ENCODE measurements at places on chromosomes 3 and 15.

DNA sequence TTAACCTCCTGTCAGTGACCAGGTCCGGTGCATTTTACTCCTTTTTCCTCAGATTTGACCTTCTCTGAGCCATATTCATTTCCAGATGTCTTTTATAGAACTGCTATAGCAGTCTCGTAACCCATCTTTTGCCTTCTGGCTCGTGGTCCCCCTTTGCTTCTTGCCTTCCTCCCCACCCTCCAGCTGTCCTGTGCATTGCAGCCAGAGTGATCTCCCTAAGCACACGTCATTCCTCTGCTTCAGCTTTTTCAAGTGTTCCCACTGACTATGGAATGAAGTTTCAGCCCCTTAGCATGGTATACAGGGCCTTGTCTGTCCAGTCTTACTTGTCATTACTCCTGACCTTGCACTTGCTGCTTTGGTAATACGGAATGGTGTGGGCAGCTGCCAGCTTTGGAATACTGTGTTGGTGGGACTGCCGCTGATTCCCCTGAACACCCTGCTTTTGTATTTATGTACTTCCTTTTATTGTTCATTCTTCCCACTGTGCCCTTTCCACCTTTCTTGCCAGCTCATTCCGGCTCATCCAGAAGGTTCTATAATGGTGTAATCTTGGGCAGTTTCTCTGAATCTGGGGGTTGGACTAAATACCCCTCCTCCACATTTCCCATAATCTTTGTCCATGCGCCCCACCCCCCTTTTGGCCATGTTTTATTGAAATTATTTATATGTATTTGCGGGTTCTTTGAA lies 38.9 kb downstream of the SLC25A26 start:
- DNase-seq = no peak

- DNase-seq = no peak
Measured at GRCh38 chr3:56157693-56158362, 310.4 kb downstream of the ERC2 start.

DNA sequence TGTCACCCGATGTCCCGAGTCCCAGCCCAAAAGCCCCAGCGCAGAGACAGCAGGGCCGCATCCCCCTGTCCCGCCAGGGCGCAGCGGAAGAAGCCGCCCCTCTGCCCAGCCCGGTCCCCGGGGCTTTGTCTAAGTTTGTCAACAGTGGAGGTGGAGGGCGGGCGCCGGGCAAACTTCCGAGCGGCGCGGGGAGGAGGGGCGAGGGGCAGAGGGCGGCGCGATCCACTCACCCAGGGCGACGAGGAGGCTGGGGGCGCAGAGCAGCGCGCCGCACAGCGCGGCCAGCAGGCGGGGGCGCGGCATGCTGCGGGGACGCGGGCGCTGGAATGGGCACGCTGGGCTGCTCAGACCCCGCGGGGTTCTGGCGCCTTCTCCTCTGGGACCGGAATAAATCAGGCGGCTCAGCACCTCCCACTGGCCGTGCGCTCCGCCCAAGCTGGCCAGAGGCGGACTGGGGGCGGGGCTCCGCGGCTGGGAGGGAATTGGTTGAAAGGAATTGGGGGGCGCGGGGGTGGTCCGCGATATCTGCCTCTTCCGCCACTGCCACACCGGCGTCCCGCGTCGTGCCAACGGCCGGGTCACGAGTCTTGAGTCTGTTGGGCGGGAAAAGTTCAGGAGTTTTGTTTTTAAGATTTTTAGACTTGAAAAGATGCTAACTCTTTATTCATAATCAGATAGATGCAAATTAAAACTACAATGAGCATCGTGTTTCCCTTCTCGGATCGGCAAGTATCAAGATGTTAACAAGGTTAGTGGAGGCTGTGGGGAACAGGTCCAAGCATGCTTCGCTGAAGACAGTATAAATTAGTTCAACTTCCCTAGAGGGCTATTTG lies at the start of gene MFGE8:
Gene MFGE8 (minus strand): TSS at position 363 of the 833 bp plus-strand sequence. CDS start 60 bp downstream, at position 303.
- no peak for DNase-seq

DNA sequence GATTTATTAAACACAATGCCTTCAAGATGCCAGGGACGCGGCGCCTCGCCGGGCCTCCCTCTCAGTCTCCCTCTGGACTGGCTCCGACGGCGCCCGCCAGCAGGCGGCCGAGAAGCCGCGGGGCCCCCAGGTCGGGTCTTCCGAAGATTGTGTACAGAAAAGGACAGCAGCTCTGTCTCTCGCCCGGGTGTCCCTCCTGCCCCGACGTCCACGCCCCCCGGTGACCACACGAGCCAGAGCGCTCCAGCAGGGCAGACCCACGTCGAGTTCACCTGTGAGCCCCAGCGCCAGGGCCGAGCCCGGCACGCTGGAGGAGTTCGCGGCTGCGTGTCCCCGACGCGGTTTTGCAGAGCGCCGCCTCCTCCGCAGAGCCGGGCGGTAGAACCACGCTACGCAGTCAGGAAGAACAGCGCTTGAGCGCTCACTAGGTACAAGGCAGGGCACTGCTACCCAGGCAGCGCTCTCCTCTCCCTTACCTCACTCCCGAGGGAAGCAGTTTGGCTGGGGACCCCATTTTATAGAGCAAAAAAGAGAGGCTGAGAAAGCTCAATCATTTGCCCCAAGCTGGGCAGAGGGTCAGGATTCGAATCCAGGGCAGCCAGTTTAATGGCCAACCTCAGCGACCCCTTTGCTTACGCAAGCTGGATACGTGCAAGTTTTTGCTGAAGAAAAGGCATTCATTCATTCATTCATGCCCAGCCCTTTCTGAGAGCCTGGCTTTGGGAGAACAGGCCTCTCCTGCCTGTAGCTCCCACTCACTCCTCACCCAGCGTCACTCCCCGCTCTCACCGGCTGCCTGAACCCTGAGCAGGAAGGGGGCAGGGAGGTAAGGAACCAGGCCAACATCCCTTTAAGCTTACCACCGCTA lies 3.0 kb upstream of the TLE3 start:
- no peak for DNase-seq

- no peak for DNase-seq
Measured at GRCh38 chr3:107028086-107028485, 349.2 kb upstream of the CCDC54 start.

DNA sequence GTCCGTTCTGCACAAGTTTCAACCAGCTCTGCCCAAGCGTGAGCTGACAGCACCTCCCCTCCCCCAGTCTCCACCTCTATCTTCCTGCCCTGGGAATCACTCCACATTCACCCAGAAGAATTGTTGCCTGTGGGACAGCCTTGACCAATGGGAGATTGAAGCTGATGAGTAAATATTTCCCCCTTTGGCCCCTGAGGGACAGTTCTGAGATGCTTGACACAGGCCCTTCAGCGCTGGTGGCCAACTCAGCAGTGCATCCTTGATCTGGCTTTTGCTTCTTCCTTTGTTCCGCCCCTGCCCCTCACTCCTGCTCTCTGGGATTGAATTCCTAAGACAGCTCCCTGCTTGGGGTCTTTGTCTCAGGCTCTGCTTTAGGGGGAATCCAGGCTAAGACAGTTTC lies 13.1 kb upstream of the SKIC8 start:
- peak; percentile 20 for DNase-seq

GRCh38 chr3:5278666-5279065 lies 91.2 kb downstream of the EDEM1 start:
- DNase-seq = no peak

- no peak for DNase-seq
Measured at GRCh38 chr15:26518885-26519284, 254.0 kb downstream of the GABRB3 start.

DNA sequence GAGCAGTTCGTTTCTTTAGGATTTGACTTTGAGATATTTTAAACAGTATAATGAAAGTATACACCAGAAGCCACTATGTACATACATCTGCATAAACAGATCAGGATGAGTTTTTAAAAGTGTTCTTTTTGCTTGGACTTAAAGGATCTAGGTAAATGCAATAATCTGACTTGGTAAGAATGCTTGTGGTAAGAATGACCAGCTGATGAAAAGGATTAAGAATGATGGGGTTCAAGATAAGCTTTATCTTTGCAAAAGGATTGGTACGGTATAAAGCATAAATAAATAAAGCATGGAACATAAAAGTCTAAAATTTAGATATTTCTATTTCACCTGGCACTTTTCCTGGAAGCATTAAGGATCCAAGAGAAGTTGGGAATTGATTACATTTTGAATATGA lies 9.8 kb upstream of the MME start:
- DNase-seq = no peak

DNA sequence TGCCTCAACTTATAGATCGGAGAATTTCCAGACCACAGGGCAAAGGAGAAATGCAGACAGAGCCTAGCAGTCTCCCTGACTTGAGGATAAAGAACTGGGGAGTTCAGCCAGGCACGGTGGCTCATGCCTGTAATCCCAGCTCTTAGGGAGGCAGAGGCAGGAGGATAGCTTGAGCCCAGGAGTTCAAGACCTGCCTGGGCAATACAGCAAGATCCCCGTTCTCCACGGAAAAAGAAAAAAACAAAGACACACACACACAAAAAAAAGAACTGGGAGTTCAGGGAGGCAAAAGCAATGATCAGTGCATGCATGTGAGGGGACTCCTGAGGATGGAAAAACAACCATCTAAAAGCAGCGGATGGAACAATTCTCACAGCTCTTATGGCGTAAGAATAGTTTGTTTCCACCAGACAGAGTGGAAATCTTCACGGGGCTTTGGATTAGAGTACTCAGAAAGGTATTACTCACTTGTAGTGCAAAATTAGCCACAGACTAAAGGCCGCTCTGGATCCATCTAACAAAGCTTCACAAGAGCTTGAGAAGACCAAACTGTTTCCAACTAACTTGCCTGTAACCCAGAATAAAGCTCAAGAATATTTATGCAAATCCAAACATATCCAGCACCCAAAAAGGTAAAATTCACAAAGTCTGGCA lies 16.3 kb downstream of the SEC11A start:
- DNase-seq = no peak

DNA sequence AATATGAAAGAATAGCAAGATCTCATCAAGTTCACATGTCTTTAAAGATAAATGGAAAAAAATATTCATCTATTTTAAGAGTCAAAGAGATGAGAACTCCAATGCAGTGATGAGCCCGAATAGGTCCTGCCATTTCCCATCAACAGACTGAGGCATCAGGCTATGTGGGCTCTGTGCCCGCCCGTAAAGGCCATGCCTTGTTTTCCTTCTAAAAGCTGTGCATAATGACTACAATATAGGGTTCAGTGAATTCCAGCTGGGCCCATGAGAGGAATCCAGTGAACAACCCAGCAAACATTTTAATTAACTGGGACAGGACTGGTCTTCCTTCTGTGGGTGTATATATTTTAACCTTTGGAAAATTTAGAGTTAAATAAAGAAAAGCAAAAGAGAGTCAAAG lies 44.6 kb downstream of the RASGRP1 start:
- DNase-seq = no peak

DNA sequence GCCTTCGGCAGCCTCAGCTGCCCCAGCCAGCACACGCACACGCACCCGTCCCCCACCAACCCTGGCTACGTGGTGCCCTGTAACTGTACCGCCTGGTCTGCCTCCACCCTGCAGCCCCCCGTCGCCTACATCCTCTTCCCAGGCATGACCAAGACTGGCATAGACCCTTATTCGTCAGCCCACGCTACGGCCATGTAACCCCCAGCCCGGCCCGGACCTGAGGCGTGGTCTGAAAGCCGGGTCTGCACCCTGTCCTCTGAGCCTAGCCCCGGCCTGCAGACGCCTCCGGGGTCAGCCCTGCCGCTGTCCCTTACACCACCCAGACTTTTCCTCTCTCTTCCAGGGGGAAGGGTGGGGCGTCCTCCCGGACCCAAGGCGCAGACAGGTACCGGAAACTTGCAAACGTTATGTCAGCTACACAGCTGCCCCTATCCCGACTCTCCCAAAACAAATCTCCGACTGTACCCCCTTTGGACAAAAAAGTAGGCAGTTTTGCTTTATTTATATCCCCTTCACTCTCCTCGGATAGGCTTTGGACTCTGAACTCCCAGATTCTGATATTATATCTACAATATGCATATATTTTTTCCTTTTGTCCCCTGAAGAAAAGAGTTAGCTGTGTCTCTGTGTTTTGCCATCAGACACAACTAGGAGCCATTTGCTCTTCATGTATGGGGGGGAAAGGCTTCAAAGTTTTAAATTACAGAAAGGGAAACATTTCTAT lies 1.4 kb downstream of the SOX14 start:
- DNase-seq = no peak

- DNase-seq = no peak
Measured at GRCh38 chr3:130527426-130527825, 10.4 kb downstream of the COL6A6 start.

GRCh38 chr3:170397685-170398084 lies 21.0 kb upstream of the CLDN11 start:
- no peak for DNase-seq

DNA sequence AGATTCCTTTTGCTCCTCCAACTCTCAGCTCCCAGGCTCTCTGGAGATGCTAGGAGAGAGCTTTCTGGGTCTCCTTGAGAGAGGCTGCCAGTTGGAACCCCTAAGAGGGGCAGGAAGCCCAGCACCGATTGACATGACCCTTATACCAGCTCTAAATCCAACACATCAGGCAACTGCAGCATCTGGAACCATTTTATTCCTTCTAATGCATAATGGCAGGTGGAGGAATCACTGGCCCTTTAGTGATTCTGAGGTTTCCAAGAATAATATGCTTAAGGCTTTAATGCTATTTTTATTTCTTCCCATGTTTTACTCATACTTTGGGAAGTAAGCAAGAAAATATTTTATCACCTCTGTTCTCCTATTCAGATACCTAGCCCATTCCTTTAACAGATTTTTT lies 60.3 kb upstream of the TEX264 start:
- DNase-seq = no peak

- no peak for DNase-seq
Measured at GRCh38 chr3:69108811-69109210, 13.6 kb downstream of the LMOD3 start.

GRCh38 chr3:134754768-134755559 lies 40.1 kb upstream of the EPHB1 start:
- DNase-seq = no peak

DNA sequence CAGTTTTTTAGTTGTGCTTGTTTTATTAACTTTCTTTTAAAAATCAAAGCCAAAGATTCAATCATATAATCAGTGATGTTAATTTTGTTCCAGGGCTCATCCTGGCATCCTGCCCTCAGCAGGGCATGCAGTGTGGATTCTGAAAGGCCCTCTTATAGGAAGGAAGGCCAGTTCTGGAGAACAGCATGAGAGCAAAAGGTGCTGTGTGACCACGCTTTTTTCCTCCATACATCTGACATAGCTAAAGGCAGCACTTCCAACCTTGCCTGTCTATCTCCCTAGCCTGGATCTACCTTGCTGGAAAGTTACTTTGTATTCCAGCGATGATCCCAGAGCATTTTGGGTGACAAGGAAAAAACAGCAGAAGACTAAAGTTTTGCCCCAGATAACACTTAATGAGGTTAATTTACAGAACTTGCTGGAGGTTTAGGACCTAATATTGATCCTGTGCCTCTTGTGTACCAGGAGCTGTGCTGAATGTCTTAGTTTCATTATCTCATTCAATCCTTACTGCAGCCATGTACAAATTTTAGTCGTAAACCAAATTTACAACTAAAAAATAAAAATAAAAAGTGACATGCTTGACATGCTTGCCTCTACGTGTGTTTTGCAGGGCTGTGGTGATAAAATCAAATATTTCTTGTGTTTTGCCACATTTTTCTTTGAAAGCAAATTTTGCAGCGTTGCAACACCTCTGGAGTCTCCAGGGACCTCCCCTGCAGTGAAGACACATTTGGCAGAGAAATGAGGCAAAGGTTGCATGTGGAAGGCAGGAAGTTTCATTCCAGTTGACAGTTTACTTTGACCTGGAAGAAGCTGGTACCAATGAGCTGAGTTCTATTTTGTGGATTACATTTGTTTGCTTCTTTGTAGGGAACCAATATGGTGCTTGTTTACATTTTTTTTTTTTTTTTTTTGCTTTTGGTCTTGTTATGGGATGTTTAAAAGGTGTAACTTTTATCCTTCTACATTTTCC lies 13.2 kb downstream of the IL1RAP start:
- no peak for DNase-seq

- peak; percentile 47 for DNase-seq
Measured at GRCh38 chr3:46471371-46471914, 6.7 kb upstream of the LTF start.

- no peak for DNase-seq
Measured at GRCh38 chr3:159252772-159253384, 451.0 kb downstream of the MFSD1 start.
